ENCODE measurements at places on chromosomes 2 and 18. TPM values are rescaled to one million over a fixed set of nuclear protein-coding genes. Genes with fewer than 3 reads are reported as not detected.

DNA sequence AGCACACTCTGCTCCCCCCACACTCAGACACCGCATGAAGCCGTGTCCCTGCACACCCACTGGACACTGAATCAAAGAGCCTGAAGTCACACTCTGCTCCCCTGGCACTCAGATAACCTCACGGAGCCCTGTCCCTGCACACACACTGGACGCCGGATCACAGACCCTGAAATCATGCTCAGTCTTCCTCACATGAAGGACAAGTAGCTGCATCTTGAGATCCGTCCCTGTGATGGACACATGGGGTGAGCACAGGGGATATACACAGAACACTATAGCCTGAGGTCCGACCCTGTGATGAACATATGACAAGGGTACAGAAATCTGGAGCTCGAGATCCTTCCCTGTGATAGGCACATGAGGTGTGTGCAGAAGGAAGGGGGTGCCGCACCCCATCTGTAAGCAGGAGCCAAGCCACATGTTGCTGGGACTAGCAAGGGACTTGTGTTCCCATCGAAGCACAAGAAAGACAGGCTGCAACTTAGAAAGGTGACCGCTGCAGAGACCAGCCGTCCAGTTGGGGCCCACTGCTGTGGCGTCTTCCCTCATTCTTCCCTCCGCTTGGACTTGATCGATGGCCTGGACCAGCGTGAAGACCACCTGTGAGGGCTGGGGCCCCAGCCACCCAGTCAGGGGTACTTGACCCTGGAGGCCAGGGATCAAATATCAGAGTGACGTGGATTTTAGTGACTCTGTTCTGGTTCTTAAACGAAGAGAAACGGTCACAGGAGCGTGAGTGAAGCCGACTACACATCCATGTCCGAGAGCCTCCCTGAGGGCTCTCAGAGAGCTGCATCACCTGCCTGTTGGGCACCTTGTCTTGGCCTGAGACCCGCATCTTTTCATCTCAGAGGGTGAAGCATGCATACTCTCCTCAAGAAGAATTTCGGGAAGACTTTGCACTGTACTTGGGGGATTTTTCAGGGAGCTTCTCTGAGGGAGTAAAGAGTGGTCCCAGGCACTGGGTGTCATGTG is 391.7 kb upstream of the SALL3 start:
- no peak for DNase-seq

ARL4C gene
- total RNA-seq, result 24.4 TPM

CXCR1 gene
- total RNA-seq, result not detected

DOCK10 gene
- total RNA-seq, result 9.6 TPM

SH2D6 gene
- 0.75 TPM for total RNA-seq

CCNYL1 gene
- total RNA-seq, result 21.1 TPM

CFC1 gene
- total RNA-seq, result not detected

GRCh38 chr2:296354-296753 is 8.5 kb upstream of the ALKAL2 start:
- DNase-seq, result no peak

DNA sequence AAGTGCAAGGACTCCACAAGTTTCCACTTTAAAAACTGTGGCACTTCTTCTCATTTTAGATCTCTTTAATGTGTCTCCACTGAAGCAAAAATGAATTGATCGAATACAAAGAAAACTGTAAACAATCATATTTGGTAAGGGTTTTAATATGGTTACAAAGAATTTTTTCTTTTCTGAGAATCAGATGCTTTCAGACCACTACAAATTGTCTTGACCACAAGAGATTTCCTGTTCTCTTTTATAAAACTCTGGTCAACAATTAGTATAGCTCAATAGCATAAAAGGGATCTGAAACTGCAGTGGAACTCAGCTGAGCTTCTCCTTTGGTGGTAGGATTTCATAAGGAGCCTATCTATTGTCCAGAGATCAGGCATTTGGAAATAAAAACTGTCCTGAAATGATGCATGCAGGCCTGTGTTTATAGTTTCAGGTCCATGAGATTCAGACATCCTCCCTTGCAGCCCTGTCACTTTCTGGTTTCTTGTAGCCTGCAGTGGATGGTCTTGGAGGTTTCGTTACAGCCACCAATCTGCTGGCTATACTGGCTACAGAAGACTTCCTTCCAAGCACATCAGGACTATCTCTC is 120.0 kb downstream of the DOCK10 start:
- no peak for DNase-seq

TDRD15 gene
- total RNA-seq, result 0.10 TPM

RTP5 gene
- total RNA-seq, result 0.21 TPM

GRCh38 chr18:22952525-22952924 is 19.4 kb downstream of the RBBP8 start:
- DNase-seq, result no peak

DNA sequence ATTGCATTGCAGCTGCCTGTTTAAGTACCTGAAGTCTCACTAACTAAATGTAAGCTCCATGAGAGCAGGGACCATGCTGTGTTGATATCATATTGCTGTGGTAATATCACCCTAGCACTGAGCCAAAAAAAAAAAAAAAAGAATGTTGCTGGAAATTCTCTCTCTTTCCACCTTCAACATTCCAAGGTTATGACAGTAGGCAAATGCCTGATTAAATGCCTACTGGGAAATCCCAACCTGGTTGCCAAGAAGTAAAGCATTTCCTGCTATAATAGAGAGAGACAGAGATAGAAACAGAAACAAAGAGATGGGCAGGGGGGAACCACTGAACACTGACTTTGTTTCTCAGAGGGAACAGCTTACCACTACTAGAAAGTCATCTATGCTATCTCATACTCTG is 1604.2 kb downstream of the LRP1B start:
- no peak for DNase-seq

TMEFF2 gene
- 4.8 TPM for total RNA-seq

VPS54 gene
- total RNA-seq, result 27.5 TPM

DNA sequence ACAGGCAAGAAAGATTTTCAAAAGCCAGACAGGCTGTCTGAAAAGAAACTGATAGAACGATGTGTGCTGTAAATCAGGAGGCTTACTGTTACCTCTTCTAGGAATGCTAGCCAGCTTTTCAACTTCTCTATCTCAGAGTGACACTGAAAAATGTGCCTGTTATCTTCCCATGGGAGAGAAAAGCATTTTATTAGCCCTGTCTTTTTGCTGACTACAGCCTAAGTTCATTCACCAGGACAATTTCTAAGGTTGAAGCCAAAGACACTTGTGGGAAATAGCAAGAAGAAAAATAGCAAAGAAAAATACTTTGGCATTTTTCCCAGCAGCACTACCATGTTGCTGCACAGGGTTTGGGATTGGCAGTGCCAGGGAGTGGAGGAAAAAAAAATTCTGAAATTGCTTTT is 34.0 kb downstream of the ABCB11 start:
- DNase-seq, result no peak

GRCh38 chr18:25935356-25935755 is 155.1 kb downstream of the SS18 start:
- DNase-seq, result no peak

CYP1B1 gene
- total RNA-seq, result 12.3 TPM

- no peak for DNase-seq
These were observed 4.5 kb downstream of the B4GALT6 start for GRCh38 chr18:31679791-31680432.

DNA sequence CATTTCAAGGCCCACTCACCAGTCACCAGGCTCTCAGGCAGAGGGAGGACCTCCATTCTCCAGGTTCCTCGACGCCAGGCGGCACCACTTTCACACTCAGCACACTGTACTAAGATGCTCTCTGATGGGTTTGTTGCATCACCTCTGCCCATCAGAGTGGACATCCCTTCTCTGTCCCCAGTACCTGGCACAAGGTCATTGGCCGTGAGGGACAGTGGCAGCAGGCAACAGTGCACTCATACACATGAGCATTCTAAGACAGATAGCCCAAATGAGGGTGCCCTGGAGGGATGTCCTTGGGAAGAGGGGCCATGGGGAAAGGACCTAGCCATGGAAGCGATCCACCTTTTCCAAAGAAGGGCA is 3.0 kb upstream of the ADRA2B start:
- no peak for DNase-seq

GRCh38 chr2:68706637-68707036 is 28.0 kb upstream of the ARHGAP25 start:
- DNase-seq, result no peak

DNA sequence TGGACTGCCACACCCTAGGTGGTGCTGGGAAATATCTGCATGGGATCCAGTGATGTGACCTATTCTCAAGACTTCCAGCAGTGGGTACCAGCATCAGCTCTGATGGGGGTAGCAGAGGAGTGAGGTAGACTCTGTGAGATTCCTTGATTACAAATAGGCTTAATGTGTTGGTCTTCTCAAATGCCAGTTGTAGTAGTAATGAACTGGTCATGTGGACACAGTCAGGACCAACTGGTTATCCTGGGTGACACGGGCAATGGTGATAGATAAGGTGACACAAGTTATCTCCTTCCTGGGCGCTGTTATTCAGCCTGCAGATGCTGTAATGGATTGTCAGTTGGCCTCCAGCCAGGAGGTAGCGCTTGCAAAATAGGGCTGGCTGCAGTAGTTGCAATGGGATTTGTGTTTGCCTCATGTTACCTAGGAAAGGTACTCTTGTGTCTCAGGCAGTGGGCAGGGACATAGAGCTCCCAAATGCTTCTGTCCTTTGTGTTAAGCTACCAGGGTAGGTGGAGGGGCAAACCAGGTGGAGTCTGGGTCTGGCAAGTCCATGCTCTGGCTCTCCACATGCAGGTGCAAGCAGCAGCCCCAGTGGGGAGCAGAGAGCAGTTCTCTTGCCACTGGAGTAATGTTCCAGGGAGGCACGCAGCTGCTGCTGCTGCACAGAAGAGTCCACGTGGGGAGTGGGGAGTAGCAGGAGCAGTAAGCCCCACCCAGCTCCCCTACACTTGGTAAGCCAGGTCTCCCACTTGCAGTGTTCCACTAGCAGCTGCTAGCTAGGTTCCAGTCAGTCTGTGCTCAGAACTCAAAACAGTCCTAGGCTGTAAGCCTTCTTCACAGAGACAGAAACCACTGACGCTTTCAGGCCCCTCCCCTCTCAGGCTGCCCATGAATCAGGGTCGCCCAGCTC is 505.4 kb upstream of the DDX18 start:
- DNase-seq, result no peak

EMX1 gene
- not detected for total RNA-seq

- no peak for DNase-seq
These were observed 1664.6 kb upstream of the CELF4 start for GRCh38 chr18:39230086-39230803.

BUB1 gene
- total RNA-seq, result 1.4 TPM

ZSCAN30 gene
- 23.5 TPM for total RNA-seq
